ENCODE measurements at places on chromosomes 5 and 9. TPM values are rescaled to one million over a fixed set of nuclear protein-coding genes. Genes with fewer than 3 reads are reported as not detected.

CAMK4 gene
- 1.0 TPM for total RNA-seq

RXFP3 gene
- not detected for total RNA-seq

N4BP3 gene
- total RNA-seq: 1.6 TPM

COQ4 gene
- 42.4 TPM for total RNA-seq

HSPA5 gene
- total RNA-seq: 39.9 TPM

WDR5 gene
- total RNA-seq: 39.3 TPM

ZNF658 gene
- total RNA-seq: 4.1 TPM

All from gastrocnemius medialis (tissue), 4 donors.